ENCODE measurements at places on chromosomes 16 and 17.

- DNase-seq: peak; percentile 40
Measured at GRCh38 chr17:59963738-59964481, 630 bp downstream of the RNFT1 start.

- no peak for DNase-seq
Measured at GRCh38 chr17:52754838-52755237, 596.3 kb upstream of the CA10 start.

GRCh38 chr17:61340431-61341209 lies 59.0 kb upstream of the TBX2 start:
- DNase-seq: no peak

GRCh38 chr16:89581861-89582563 lies 6.5 kb downstream of the CPNE7 start:
- no peak for DNase-seq

DNA sequence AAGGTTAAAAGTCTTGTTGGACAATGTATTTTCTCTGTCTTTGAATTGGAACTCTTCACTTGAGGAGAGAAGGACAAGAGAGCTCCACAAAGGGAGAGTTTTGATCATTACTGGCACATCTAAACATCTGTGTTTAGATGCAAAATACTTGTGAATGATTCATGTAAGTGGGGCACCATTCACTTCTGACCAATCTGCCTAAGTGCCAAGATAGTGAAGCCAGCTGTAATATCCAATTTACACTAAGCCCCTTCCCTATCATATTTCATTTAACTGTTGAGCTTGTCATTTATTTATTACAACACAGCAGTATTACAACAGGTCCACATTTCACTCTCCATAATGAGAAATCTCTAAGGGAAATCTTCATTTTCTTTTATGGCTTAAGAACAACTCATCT lies 832.3 kb upstream of the GOT2 start:
- no peak for DNase-seq

DNA sequence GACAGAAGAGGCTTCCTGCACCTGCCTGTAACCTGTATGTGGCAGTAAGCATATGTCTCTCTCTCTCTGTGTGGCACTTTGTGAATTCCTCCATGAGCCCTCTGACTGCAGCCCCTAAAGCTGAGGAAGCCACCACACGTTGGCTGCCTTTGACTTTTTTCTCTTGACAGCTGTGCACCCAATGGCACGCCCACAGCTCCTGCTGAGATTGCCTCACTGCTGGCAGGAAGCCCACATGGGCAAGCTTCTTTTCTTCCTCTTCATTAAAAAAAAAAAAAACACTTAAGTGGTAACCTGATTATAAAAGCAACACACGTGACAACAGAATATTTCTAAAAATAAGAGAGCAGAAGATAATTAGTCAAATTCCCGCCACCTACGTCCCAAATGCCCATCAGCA lies 34.0 kb upstream of the PIRT start:
- no peak for DNase-seq

- DNase-seq: no peak
Measured at GRCh38 chr17:8887834-8888703, 20.6 kb upstream of the PIK3R6 start.

GRCh38 chr17:65254166-65254565 lies 117.0 kb downstream of the RGS9 start:
- DNase-seq: no peak

DNA sequence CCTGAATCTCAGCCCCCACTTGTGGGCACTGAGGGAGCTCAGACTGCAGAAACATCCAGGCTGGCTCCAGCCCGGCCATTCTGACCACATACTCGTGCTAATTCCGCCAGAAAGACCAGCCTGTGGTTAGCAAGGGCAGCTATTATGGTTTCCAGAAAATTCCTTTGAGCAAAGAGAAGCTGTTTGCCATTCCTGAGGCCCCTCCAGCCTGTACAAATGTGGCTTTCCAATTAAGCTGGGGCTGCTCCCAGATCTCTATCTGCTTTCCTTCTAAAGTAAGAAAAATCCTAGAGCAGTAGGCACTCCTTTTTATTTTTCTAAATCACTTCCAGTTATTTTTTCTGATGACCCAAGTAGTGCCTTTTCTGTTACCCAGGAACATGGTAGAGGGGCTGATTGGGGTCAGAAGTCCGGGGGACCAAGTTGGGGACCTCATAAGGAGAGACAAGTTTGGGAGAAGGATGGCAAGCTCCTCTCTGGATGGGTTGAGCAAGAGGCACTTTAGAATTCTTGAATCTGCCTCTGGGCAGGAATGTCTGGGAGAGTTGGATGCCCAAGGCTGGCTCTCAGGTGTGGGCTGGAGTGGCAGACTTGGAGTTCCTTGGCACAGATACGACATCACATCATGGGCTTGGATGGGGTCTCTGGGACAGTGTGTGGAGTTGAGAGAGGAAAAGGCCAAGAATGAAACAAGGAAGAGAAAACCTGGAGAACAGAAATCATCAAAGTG lies 83.3 kb upstream of the TNRC6C start:
- no peak for DNase-seq

DNA sequence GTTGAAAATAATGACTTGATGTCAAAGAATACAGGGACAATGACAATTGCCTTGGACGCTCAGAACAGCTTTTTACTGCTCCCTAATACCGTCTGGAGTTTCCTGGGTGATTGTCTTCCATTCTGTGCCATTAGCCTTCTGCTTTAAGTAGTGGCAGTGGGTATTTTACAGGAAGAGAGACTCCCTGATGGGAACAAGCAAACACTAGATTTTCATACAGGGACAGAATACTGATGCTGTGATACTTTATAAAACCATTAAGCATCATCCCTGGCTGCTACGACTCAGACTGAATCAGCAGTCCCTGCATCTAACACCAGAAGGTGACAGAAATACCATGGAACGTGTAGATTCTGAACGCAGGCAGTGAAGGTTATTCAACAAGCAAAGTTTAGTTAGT lies 635.4 kb upstream of the GOT2 start:
- DNase-seq: no peak

DNA sequence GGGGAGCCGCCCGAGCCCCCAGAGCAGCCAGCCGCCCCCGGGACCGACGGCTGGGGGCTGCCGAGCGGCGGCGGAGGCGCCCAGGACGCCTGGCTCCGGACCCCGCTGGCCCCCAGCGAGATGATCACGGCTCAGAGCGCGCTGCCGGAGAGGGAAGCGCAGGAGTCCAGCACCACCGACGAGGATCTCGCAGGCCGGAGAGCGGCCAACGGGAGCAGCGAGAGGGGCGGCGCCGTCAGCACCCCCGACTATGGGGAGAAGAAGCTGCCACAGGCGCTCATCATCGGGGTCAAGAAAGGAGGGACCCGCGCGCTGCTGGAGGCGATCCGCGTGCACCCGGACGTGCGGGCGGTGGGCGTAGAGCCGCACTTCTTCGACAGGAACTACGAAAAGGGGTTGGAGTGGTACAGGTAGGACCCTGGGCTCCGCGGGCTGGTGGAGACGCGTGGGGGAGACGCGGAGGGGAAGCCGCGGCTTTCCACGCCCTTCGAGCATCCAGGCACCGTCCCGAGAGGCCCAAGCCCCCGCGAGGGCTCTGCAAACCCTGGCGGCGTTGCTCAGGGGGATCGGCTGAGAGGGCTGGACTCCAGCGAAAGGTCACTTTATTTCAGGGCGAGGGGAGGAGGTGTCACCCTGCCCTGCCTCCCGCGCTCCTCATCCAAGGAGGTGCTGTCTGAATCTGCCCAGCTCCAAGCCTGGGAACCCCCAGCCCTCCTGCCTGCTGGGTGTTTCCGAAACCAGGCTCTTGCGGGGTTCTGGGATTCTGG lies 1.2 kb downstream of the HS3ST4 start:
- DNase-seq: no peak

DNA sequence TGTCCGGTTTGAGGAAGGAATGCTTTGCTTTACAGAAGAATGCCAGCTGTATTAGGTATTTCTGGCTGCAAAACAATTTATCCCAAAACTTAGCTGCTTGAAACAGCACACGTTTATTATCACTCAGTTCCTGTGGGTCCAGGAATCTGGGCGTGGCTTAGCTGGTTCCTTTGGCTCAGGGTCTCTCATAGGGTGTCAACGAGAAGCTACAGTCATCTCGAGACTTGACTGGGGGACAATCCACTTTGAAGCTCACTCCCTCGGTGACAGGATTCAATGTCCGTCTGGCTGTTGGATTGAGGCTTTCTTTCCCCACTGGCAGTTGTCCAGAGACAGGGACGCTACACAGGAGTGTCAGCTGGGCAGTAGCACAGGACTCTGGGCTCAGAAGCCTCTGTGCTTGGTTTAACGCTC lies 9.6 kb upstream of the RHBDF2 start:
- DNase-seq: no peak

- DNase-seq: no peak
Measured at GRCh38 chr16:79215289-79215688, 385.2 kb downstream of the MAF start.

DNA sequence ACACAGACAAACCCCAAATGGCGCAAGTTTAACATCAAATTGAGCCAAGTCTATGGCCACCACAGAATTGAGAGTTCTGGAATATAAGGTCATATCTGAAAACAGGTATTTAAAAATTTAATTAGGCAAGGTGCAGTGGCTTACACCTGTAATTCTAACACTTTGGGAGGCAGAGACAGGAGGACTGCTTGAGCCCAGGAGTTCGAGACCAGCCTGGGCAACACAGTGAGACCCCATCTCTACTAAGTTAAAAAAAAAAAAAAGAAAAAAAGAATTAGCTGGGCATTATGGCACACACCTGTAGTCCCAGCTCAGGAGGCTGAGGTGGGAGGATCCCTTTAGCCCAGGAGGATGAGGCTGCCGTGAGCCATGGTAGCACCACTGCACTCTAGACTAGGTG lies 19.1 kb downstream of the NFE2L1 start:
- no peak for DNase-seq

DNA sequence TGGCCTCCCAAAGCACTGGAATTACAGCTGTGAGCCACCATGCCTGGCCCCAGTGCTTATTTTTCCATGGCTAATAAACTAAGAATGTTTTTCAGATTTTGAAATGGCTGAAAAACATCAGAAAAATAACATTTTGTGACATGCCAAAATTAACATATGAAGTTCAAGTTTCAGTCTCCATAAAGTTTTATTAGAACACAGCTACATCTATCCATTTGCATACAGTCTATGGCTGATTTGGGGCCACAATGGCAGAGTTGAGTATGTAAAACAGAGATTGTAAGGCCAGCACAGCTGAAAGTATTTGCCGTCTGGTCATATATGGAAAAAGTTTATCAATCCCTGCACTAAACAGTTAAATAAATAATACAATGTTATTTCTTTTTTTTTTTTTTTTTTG lies 13.8 kb upstream of the NDUFAB1 start:
- no peak for DNase-seq

DNA sequence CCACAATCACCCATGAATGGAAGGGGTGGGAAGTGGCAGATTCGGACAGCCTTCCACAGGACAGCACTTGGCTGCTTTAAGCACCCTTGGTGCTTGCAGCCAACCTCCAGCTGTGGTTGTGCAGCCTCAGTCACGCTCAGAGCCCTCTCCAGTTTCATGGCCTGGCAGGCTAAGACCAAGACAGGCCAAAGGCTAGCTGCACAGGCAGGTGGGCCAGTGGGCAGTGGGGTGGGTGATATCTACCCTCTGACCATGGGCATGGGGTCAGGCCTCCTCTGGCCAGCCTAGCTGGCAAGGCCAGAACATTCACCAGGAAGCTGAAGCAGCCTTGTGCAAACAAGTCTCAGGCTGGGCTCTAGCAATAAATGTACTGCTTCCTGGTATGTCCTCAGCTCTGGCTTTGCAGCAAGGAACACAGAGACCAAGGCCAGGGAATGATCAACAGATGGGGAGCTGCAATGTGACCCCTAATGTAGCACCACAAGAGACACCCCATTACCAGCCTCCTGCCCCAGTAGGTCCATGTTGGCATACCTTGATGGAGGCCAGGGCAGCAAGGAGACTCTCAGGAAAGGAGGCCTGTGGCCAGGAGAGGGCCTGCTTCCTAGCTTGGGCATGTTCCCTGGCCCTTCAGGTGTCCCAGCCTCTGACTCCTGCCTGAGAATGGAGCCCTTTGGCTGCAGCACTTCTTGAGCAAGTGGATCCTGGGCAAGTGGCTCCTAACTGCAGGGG lies 20.9 kb downstream of the HSD11B2 start:
- DNase-seq: no peak

GRCh38 chr17:56480501-56480900 lies 113.0 kb upstream of the NOG start:
- no peak for DNase-seq

- no peak for DNase-seq
Measured at GRCh38 chr16:15053904-15054303, 2.0 kb downstream of the NTAN1 start.

- no peak for DNase-seq
Measured at GRCh38 chr17:17204635-17205231, 1.4 kb downstream of the PLD6 start.

DNA sequence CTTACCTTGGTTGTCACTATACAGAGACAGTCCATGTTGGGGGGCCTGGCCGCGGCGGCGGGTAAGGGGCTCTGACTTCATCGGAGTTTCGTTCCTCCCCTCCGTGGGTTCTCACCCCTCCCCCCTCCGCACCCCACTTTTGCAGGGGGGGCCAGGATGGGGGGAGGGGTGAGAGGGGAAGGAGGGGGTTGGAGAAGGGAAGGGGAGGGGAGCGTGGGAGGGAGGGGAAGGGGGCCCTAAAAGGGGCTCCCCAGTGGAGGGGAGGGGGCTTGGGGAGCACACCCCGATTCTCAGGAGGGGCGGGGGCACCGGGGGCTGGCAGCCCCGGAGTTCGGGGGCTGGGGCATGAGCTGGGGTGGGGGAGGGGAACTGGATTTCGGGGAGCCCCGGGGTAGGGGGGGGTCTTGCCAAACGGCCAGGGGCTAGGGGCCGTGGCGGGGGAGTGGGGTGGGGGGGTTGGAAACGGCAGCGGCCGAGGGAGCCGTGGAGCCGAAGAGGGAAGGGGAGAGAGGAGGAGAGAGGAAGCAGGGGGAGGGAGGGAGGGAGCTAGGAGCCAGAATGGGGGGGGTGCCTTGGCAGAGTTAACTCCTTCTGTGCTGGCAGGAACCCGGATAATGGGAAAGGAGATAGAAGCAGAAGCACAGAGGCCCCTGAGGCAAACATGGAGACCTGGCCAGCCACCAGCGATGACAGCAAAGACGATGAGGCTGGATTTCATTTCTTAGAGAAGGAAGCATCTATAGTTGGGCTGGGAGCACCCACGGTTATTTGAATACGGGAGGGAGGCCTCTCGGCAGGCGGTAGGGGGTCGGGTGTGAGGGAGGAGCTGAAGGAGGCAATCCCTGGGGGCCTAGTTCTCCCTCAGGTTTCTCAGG lies 2.3 kb downstream of the DLG4 start:
- no peak for DNase-seq
